ENCODE measurements at places on chromosomes 11 and 22.

DNA sequence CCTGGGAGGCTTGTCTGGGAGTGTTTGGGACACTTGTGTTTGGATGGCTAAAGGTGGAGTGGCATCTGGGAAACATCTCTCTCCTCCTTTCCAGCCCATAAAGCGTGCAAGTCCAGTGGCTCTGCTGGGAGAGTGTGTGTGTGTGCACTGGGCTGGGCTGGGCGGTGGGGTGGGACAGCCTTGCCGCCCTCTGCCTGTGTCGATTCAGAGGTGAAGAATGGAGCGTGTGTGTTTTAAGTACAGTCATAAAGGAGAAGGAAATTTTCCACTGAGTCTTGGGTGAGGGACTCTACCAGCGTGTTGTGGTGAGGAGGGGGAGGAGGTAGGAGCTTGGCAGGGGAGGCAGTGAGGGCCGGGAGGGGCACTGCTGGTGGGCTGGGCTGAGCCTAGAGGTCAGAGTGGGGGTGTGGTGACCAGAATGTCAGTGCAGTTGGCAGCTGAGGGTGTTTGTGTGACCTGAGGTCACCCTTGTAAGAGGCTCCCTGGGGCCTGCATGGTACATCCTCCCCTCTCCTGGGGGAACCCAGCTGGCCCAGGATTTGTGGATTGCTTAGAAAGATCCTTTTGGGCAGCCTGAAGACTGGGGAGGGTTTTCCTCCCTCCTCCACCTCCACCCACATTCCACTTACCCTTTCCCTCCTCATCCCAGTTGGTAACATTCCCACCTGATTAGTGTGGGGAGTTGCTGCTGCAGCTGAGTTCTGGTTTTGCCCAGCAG, 1.7 kb downstream of the TIMP3 start:
- DNase-seq, result no peak

GRCh38 chr11:127795326-127795725, 792.0 kb downstream of the ETS1 start:
- DNase-seq, result no peak

DNA sequence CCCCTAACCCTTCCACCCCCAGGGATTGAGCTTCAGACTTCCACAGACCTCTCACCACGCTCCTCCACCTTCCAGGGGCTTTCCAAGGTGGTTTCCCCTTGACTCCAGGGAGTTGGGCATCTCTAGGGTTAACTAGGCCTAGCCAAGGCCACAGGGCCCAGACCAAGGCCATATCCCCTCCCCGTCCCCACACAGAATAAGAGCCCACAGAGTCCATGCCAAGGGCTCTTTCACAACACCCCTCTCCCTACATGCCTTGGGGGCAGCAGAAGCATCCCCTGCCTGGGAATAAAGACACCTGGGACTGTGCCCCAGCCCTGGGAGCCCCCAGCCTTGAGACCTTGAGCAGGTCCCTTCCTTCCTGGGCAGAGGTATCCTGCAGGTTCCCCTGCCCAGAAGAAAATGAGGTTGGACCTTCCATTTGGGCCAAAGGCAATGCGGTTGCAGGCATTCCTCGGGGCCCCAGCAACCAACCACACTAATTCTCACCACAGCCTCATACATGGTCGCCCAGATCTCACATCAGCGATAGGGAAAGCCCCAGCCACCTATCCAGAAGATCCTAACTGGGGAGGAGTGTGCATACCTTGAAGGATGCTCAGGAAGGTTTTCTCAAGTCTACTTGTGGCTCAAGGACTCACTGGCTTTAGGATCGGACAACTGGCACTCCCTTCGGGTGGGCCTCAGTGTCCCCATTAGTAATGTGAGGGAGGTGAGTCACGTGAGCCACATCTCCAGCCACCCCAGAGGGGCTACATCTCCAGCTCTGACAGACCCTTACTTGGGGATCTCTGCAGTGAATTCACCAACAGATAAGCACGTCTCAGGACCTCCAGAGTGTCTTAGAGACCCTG, 1.7 kb downstream of the GDPD5 start:
- no peak for DNase-seq

GRCh38 chr11:3950996-3951660, 95.7 kb downstream of the STIM1 start:
- DNase-seq, result no peak

GRCh38 chr11:67413266-67413849, 2.1 kb upstream of the CARNS1 start:
- DNase-seq, result no peak

GRCh38 chr11:119573858-119574257, 150.9 kb upstream of the THY1 start:
- DNase-seq, result no peak

- DNase-seq, result no peak
Observed at GRCh38 chr11:2912498-2912897, 16.7 kb downstream of the PHLDA2 start.

- no peak for DNase-seq
Observed at GRCh38 chr11:16114978-16115871, 241.1 kb downstream of the SOX6 start.
